Large intestine (tissue), 12 donors: ENCODE measurements at places on chromosomes 7 and 10. TPM values are rescaled to one million over a fixed set of nuclear protein-coding genes. Genes with fewer than 3 reads are reported as not detected.

HOXA7 gene
- 2.3 TPM for polyA plus RNA-seq

PNLIPRP2 gene
- 11.9 TPM for polyA plus RNA-seq

ABCB4 gene
- polyA plus RNA-seq = 1.0 TPM

SHTN1 gene
- 37.2 TPM for polyA plus RNA-seq

DRGX gene
- polyA plus RNA-seq = 0.78 TPM

INA gene
- polyA plus RNA-seq = 16.9 TPM

ELAPOR2 gene
- polyA plus RNA-seq = 8.2 TPM

MMP21 gene
- 0.28 TPM for polyA plus RNA-seq

GLI3 gene
- polyA plus RNA-seq = 5.4 TPM

IGFBP3 gene
- polyA plus RNA-seq = 115 TPM

ASZ1 gene
- polyA plus RNA-seq = not detected

ZFAND4 gene
- polyA plus RNA-seq = 10.0 TPM

CLRN3 gene
- polyA plus RNA-seq = 121 TPM

HOXA11 gene
- not detected for polyA plus RNA-seq

AOC1 gene
- polyA plus RNA-seq = 206 TPM

DGKI gene
- polyA plus RNA-seq = 1.4 TPM

UFSP1 gene
- polyA plus RNA-seq = 2.4 TPM

OR2A42 gene
- polyA plus RNA-seq = 0.34 TPM

FRMD4A gene
- 19.8 TPM for polyA plus RNA-seq

ADAP1 gene
- polyA plus RNA-seq = 62.0 TPM

PNLIPRP1 gene
- polyA plus RNA-seq = 0.63 TPM

NANOS1 gene
- 1.9 TPM for polyA plus RNA-seq

ADCY1 gene
- polyA plus RNA-seq = 1.4 TPM

PTPN12 gene
- 47.6 TPM for polyA plus RNA-seq

MOGAT3 gene
- polyA plus RNA-seq = 72.1 TPM

SLF2 gene
- polyA plus RNA-seq = 29.1 TPM

SLC26A5 gene
- polyA plus RNA-seq = 0.09 TPM

CFTR gene
- 53.1 TPM for polyA plus RNA-seq

BPGM gene
- polyA plus RNA-seq = 14.9 TPM

EXOC4 gene
- polyA plus RNA-seq = 45.4 TPM

HMX3 gene
- polyA plus RNA-seq = 1.5 TPM

NYAP1 gene
- 3.5 TPM for polyA plus RNA-seq

MCMBP gene
- polyA plus RNA-seq = 39.6 TPM

RAPGEF5 gene
- polyA plus RNA-seq = 29.8 TPM

FEZF1 gene
- polyA plus RNA-seq = not detected

MRPL32 gene
- polyA plus RNA-seq = 52.2 TPM

UPP1 gene
- 10.6 TPM for polyA plus RNA-seq

EPDR1 gene
- 5.8 TPM for polyA plus RNA-seq

EFCAB10 gene
- 1.4 TPM for polyA plus RNA-seq

KCNH2 gene
- 8.1 TPM for polyA plus RNA-seq

SNX10 gene
- 12.6 TPM for polyA plus RNA-seq

HTR5A gene
- polyA plus RNA-seq = 0.03 TPM

NPFFR1 gene
- 0.31 TPM for polyA plus RNA-seq

FKBP6 gene
- polyA plus RNA-seq = 0.04 TPM

MKI67 gene
- polyA plus RNA-seq = 26.5 TPM

ASAH2 gene
- polyA plus RNA-seq = 64.5 TPM

NPC1L1 gene
- polyA plus RNA-seq = 63.9 TPM

MARVELD1 gene
- 32.9 TPM for polyA plus RNA-seq

APBB1IP gene
- 3.3 TPM for polyA plus RNA-seq

LRIT1 gene
- polyA plus RNA-seq = not detected

LRWD1 gene
- 11.2 TPM for polyA plus RNA-seq

CPED1 gene
- 12.1 TPM for polyA plus RNA-seq

ACSM6 gene
- polyA plus RNA-seq = 0.06 TPM

FAM20C gene
- 57.2 TPM for polyA plus RNA-seq

HACD1 gene
- 18.6 TPM for polyA plus RNA-seq
